ENCODE measurements at places on chromosomes 7 and 10.

GRCh38 chr10:75398692-75399460 lies 2.7 kb downstream of the ZNF503 start:
- DNase-seq = no peak

GRCh38 chr10:9814285-9814864 lies 1203.3 kb upstream of the CELF2 start:
- no peak for DNase-seq

- DNase-seq = no peak
Measured at GRCh38 chr7:12898004-12898403, 210.6 kb downstream of the ARL4A start.

GRCh38 chr10:124935946-124936345 lies 6.0 kb upstream of the ZRANB1 start:
- DNase-seq = no peak

DNA sequence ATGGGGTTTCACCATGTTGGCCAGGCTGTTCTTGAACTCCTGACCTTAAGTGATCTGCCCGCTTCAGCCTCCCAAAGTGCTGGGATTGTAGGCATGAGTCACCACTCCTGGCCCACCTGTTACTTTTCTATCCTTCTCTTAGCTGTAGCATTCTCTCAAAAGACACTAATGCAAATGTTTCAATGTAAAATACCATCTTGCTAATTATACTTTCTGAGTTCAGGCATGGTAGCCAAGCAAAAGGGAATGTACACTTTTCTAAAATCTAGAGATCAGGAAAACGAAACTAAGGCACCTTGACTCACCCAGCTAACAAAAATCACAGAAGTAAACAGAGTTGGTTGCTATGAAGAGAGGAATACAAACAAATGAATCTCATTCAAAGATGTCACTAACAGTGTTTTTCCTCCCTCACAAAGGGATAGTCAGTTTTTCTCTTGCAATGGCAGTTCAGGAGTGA lies 401.0 kb upstream of the NRP1 start:
- no peak for DNase-seq

DNA sequence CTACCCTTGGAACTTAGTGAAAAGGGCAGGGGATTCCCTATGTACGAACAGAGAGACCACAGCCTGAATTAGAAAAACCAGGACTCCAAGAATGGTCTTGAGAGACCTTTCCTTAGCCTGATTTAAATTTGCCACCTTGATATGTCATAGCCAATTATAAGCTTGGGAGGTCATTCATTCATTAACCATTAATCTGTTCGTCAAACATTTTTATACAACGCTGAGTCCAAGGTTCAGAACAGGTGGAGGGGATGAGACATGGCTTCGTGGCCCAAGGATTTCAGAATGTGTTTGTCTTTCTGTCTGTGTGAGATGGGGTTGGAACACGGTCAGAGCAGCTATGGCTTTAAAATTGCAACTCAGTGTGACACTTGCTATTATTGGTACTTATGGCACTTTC lies 158.0 kb downstream of the PAXIP1 start:
- no peak for DNase-seq

GRCh38 chr7:100465702-100466311 lies 1.7 kb upstream of the SPACDR start:
- no peak for DNase-seq

DNA sequence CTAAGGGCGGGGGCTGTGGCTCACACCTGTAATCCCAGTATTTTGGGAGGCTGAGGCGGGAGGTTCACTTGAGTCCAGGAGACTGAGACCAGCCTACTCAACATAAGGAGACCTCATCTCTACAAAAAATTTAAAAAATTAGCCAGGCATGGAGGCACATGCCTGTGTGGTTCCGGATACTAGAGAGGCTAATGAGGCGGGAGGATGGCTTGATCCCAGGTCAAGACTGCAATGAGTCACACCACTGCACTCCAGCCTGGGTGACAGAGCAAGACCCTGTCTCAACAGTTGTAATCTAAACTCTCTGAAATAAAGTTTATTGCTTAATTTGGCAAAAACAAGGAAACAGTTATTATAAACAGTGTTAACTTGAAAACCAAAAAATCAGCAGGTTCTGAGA lies 123.3 kb downstream of the USP6NL start:
- no peak for DNase-seq

DNA sequence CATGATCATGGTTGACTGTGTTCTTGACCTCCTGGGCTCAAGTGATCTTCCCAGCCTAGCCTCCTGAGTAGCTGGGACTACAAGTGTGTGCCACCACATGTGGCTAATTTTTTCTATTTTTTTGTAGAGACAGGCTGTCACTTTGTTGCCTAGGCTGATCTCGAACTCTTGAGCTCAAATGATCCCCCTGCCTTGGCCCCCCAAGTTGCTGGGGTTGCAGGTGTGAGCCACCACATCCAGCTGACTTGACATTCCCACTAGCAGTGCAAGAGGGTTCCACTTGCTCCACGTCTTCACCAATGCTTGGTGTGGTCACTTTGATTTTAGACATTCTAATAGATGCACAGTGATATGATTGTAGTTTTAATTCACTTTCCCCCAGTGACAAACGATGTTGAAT lies 25.1 kb downstream of the CYP26A1 start:
- no peak for DNase-seq

DNA sequence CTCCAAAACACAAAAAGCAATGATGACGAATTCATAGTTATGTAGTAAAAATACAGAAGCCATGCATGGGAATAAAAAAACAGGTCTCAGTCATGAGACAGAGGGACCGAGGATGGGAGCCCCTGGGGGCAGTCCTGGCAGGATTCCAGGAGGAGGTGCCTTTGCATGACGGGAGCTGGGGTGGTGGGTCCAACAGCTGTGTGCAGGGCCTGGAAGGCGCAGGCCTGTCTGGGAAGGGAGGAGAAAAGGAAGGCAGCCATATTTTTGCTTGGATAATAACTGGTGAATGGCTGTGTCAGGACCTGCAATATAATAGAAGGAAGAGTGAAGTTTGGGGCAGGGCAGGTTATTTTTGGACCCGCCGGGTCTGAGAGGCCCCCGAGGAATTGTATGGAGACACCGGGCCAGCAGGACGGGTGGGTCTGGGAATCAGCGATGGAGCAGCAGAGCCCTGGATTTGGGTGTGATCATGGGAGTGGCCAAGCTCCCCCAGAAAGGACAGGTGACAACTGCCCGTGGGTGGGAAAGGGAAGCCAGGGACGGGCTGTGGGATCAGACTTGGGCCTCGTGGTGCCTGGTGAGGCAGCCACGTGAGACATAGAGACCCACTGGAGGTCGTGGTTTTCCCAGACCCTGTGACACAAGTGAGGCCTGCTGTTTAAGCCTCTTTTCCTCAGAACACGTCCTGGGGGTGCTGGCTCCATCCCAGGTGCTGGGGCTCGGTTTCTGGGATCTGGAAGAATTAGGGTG lies 2.9 kb upstream of the JAKMIP3 start:
- no peak for DNase-seq

DNA sequence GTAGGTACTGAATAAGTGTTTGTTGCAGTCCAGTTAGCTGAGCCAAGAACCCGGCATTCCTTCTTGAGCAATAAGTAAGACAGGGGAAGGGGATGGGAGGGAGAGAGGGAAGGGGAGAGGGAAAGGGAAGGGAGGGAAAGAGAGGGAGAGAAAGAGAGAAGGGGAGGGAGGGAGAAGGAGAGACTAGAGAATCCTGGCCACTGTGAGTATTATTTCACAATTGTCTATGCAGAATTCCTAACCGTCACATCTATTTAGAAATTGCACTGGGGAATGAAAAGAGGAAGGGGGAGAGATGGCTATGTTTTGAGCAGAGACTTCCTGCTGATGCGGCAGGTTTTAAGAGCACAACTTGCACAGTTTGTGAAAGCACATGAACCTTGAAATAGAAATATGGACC lies 251.4 kb upstream of the ZMIZ1 start:
- no peak for DNase-seq

DNA sequence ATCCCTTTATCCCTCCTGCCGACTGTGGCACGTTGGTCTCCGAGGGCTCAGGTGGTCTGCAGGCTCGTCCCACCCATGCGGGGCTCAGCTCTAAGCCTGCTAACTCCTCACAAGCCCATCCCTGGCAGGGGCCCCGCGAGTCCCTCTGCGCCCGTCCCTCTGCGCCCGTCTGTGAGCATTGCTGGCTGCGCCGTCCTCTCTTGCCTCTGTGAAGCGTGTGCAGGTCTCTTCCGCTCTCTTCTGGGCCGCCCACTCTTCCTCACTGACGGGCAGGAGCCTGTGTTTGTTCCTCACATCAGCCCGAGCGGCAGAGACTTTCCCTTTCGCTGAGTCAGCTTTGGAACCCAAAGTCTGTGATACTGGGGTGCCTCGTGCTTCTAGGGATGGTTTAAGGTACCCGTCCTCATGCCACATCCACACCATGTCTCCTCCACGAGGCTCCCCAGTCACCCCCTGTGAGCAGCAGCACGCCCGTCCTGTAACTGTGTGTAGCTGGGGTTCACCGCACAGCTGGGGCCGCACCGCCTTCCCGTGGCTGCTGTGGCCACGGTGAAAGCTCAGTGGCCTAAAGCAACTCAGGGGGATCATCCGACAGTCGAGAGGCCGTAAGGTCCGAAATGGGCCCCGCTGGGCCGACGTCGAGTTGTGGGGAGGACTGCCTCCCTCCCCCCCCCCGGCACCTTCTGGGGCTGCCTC lies 35.5 kb downstream of the ADGRA1 start:
- DNase-seq = no peak

DNA sequence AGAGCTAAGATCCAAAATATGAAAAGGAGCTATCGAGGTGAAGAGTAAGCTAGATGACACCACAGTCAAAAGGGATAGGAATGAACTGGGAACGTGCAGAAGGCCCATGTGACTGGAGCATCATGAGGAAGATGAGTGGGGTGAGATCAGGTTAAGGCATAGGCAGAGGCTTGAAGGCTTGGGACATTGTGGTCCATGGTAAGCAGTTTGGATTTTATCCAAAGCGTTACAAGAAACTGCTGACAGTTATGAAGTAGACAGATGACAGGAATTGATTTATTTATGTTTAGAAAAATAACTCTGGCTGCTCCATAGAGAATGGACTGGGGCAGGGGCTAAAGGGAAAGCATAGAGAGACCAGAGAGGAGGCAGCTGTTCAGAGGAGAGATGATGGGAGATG lies 18.1 kb upstream of the PANK1 start:
- DNase-seq = no peak

DNA sequence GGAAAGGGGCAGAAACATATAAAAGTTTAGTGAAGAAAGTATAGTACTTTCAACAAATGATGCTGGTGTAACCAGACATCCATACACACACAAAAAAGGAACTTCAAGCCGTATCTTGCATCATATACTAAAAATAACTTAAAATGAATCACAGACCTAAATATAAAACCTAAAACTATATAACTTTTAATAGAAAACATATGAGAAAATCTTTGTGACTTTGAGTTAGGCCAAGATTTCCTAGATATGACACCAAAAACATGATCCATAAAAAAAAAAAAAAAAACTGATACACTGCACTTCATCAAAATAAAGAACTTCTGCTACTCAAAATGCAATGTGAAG lies 40.9 kb downstream of the NUDCD3 start:
- DNase-seq = no peak

DNA sequence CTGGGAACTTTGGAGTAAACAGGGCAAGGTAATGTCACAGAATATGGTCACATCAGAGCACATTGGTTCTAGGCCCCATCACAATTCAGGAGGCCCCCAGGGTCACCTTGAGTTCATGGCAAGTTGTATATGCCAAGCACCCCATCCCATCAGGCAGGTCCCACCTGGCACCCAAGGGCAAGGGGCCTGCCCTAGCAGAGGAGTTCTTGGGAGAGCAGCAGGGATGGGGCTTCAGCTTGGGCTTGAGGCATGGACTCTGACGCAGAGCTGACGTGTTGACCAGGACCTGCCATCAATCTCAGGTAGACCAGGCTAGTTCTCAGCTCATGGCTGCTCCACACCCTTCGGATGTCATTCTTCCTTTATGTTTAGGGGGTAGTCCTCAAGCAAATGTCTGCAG lies 20.9 kb downstream of the PLAC9 start:
- DNase-seq = no peak

- no peak for DNase-seq
Measured at GRCh38 chr10:43166207-43166879, 28.1 kb downstream of the CSGALNACT2 start.

DNA sequence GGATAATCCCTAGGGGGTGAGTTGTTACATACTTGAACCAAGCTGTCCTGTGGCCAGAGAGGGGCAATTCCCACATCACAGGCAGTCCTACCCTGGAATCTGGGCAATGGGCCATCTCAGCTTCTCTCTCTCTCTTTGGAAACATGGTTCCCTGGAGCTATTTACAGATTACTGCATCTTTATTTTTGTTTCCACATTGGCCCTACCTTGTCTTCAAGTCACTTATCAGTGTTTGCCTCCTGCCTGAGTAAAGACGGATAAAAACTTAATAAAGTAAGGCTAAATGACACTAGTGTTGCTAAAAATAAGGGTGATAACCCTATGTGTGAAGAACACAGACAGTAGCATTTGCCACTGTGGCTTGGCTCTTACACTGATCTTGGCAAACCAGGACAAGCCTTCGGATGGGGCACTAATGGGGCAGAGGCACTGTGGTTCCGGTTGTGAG lies 228.2 kb downstream of the GFRA1 start:
- DNase-seq = no peak

DNA sequence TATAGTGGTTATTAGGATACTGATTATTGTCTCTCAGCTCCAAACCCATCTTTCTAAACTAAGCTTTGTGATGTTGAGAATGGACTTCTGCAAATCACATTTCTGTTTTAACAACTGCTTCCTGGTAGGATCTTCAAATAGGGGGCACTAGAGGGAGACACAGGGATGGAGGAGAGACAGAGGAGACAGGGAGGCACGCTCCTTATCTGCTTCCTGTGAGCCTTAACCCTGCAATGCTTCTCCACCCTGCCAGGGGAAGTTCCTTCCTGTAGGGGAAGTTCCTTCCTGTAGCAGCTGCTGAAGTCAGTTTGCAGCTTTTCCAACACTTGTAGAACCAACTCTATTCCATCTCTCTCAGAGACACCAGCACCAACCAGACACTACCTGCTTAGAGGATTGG lies 847.2 kb downstream of the CCSER2 start:
- DNase-seq = no peak

DNA sequence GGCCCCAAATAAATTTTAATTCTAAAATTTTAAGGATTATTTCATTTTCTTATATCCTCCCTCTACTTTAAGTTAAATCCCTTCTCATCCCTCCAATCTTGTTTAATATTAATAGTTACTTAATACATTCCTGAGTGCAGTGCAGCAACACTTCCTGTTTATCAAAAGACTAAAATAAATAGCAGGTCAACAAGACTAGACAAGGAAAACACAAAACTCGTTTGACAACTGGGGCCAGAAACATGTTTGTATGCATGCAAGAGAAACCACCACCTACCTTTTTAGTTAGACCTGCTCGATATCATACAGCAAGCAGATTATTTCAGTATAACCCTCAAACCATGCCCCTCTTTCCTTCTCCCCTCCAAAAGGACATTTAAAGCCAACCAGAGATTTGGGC lies 95.8 kb downstream of the PARD3 start:
- DNase-seq = no peak
